LNCaP clone FGC (cell line): ENCODE measurements at places on chromosomes 13 and 19.

GRCh38 chr19:29277102-29277501, 64.2 kb upstream of the UQCRFS1 start:
- no peak for DNase-seq

- DNase-seq: no peak
Measured at GRCh38 chr13:74070065-74070464, 64.1 kb downstream of the KLF12 start.

DNA sequence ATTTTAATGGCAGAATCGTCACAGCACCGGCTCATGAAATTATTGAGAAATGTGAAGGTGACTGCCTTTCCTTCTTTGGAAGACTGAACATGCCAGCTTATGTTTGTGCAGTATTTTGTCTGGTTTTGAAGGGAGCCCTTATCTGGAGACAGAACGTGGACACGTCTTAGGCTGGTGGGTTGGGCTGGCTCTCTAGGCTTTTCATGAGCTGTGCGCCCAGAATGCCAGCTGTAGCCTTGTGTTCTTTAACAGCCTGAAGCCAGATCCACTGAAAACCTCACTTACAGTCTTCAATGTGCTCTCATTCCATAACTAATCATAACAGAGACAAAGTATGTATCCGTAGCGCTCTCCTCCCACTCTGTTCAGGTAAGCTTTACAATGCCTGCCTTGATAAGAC, 184.4 kb upstream of the HTR2A start:
- DNase-seq: no peak

DNA sequence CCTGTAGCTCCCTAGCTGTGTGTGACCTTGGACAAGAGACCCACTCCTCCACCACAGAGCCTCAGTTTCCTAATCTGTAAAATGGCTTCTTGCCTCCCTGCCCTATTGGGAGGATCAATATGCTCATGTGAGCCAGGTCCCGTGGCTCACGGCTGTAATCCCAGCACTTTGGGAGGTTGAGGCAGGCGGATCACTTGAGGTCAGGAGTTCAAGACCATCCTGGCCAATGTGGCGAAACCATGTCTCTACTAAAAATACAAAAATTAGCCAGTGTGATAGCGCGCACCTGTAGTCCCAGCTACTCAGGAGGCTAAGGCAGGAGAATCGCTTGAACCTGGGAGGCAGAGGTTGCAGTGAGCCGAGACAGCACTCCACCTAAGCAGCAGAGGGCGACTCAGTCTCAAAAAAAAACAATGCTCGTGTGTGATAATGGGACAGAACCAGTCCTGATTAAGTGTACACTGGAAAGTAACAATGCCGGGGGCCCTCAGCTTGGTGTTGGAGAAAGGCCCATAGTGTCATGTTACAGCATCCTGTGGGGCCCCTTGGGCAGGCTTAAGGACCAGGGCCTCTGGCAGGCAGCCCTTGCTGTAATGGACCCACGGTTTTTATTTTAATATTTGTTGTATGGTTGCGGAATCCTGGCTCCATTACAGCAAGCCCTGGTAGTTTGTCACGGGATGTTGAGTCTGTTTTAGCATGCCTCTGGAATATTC, 6.8 kb downstream of the RPS11 start:
- DNase-seq: no peak

DNA sequence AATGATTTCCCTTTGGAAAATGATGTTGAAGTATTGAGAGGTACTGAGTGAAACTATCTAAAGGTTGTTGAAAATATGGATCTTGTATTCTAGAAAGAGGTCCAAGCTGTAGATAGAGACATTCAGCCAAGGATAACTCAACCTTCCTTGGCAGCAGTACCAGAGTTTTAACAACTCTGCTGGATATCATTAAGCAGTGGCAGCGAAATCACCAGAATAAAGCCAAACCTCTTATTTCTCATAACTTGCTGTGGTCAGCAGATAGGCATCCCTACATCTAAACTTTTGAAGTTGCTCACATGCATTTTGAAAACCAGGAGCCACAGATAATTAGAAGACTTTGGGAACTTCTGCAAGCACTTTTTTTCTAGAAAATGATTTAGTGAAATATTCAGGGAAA, 559.8 kb downstream of the IRS2 start:
- DNase-seq: no peak

GRCh38 chr13:33918199-33918932, 100.4 kb downstream of the RFC3 start:
- no peak for DNase-seq

DNA sequence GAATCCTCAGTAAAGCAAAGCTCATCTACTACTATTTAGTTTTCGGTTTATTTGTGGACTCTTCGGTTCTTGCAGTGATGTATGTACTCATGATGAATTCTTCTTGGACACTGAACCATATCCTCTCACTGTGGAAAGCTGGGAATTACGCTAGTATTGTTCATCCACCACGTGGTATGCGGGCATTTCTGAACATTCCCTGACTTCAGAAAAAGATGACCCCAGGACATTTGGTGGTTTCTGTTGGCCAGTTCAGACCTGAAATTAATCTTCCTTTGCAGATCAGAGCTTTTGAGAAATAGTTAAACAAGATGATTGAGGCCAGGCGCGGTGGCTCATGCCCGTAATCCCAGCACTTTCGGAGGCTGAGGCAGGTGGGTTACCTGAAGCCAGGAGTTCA, 25.3 kb upstream of the FBN3 start:
- no peak for DNase-seq
